ENCODE measurements at places on chromosomes 11 and 22.

DNA sequence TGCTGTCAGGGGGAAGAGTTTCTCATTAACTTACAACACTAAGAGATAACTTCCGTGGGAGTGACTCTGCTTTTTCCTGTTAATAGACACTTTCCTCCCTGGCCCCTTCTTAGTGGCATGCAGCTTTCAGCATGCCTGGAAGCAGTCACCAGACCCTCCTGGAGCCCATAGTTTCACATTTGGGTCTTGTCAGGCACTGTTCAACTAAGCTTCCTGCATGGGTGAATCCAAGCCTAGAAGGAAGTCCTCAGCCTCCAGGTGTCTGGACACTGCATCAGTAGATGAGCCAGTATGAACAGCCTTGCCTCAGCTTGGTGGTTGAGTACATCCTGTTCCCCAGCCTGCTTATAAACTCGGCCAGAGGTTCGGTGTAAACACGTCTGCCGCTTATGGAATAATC is 68.1 kb downstream of the PPP6R3 start:
- no peak for DNase-seq

- DNase-seq = no peak
These were observed 247.5 kb downstream of the ST3GAL4 start for GRCh38 chr11:126602993-126603392.

GRCh38 chr11:9230296-9230695 is 34.9 kb downstream of the DENND5A start:
- no peak for DNase-seq

GRCh38 chr22:50581950-50582492 is 628 bp downstream of the CHKB start:
- DNase-seq = peak; percentile 43

- DNase-seq = peak; percentile 16
These were observed 736 bp downstream of the RDX start for GRCh38 chr11:110295531-110296225.

- DNase-seq = no peak
These were observed 2.2 kb downstream of the RIN1 start for GRCh38 chr11:66333896-66334604.

DNA sequence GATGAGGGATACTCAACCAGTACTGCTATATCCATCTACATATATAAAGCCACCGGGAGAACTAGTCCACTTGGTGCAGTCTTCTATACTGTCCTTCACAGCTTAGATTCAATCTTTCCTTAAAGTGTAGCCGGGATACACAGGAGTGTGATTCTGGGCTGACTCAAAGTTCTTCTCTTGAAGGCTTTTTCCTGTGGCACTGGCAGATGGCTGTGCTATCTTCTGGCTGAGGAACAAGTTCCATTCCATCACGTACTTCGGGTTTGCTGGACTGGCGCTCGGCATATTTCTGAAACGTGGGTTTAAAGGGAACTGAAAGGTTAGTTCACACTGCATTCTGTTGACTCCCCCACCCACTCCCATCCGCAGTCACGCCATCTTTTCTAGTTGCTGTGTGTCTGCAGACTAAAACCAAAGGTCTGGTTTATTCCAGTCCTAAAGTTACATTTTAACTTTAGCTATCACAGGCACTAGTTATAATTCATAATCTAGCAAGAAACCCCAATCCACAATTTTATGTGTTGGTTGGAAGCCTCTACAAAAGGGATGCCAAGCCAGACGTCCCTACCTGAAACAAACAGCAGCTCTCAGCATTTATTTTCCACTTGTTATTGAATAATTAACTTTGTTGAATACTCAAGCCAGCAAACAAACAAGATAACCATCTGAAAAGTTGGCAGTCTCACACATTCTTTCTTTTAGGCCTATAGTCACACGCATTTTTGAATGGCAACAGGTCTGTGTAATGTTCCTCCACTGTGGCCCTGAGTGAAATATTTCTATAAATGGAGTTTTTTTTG is 7.5 kb upstream of the C11orf65 start:
- DNase-seq = no peak

DNA sequence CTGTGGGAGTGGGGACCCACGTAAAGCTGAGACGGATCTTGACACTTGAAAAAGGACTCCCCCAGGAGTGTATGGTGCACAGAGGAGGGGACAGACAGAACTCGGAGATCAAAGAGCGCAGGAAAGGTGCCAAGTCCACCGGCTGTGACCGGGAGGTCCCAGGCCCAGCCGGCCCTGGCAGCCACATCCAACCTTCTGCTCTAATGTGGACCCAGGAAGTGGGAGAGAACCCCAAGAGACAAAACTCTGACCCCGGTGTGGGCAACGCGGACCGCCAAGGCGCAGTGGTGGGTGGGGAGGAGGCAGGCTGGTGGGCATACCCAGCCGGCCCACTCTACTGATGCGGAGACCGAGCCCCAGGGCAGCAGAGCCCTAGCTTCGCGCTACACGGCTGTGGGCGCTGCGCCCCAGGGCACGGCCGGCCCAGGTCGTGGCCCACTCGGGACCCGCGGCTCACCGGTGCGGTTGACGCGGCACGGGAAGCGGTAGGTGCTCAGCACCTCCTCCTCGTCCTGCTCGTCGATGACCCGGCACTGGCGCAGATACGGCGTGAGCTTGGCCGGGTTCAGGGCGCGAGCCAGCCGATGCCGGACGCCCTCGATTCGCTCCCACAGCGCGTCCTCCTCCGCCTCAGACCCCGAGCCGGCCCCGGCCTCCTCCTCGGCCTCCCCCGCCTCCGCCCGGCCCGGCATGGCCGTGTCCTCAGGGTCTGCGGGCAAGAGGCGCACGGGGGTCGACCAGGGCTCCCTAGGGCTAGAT is 527 bp downstream of the CARD10 start:
- no peak for DNase-seq

DNA sequence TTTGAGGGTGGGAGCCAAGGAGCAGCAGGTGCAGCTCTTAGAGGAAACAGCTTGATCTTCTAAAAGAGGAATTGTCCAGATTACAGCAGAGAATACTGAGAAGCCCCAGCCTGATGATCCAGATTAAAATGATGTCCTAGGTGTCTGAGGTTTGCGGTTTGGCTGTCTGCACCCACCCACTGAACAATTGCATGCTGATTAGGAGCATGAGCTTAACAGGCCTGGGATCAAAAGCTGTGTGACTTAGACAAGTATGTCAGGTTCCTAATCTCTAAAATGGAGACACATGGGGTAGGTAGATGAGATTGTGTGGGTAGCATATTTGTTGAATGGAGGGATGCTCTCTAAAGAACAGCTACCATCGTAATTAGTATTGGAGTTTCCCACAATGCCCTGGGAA is 166.8 kb upstream of the SEZ6L start:
- no peak for DNase-seq

Data from NCI-H2171 (cell line).